ENCODE measurements at places on chromosomes 2 and 18.

- no peak for DNase-seq
Measured at GRCh38 chr18:31419457-31419932, 28.0 kb upstream of the DSG3 start.

DNA sequence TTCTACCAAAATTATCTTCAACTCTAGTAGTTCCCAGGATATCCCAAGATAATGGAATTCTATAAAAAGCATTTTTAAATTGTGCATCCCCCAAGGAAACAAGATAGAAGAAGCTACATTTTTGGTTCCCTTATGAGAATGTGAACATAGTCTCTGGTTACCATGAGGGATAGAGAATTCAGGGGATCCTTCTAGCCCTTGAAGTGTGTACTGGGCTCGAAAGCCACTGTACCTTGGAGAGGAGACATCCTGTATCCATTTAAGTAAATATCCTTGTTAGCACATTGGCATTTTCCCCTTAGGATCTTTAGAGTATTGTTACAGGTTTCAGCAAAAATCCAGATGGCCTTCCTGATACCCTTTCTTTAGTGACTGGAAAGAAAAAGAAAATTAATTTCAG is 228.5 kb downstream of the RTP5 start:
- no peak for DNase-seq

- DNase-seq: no peak
Measured at GRCh38 chr2:118443596-118443995, 355.3 kb downstream of the INSIG2 start.

DNA sequence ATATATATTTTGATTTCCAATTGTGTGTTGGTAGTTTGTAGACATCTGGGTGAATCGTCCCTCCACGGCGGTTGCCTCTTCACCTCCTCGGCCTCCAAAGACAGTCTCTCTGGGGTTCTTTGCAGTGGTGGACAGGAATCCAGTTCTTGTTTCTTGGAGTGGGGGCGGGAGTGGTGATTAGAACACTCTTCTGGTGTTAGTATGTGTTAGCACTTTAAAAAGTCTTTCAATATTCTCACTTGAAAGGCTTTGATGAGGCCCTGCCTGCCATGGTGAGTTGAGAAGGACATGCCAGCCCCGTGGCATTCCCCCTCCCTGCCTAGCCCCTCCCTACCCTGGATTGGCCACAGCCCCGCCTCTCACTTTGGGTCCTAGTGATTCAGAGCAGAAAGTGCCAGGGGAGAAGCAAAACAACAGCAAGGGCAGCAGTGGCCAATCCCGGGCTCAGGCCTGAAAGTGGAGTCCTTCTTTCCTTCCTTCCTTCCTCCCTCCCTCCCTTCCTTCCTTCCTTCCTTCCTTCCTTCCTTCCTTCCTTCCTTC is 316.8 kb upstream of the HS6ST1 start:
- DNase-seq: no peak

DNA sequence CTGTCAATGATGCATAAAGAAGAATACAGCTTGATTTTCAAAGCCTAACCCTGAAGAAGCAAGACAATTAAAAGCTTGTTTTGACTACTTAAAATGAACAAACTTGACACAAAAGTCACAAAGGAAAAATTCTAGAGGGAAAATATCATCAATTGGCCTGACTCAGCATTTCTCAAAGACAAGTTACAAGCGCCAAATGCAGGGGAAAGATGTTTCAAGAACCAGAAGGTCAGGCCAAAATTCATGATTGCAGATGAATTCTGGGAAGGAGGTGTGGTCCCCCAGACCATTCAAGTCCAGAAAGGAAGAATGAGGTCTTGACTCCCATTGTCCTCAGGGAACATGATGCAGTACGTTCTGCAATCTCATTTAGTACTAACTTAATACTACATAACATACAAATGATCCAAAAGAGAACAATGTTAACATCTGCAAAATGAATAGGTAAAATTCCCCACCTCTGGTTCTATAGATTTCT is 64.5 kb downstream of the FAM210A start:
- DNase-seq: no peak

GRCh38 chr2:230319211-230319862 is 7.7 kb upstream of the SP140L start:
- no peak for DNase-seq

DNA sequence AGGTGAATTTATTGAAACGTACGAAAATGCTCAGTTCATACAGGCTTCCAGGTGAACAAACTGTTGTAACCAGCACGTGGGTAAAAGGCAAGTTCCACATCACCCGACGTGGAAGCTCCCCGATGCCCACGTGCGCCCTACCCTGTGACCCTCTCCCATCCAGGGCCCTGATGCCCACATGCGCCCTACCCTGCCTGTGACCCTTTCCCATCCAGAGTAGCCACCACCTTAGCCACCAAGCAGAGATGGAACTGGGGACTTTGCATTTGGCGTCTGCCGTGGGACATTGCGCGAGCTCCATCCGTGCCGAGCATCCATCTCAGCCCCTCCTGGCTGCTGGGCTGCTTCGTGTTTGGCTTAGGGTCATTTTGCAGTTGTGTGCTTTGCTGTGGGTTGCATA is 37.5 kb downstream of the ANO7 start:
- no peak for DNase-seq

Data from hippocampal formation (tissue), 2 donors.